Cortex of kidney (tissue), 1 donor: ENCODE measurements at places on chromosomes 4 and X.

DNA sequence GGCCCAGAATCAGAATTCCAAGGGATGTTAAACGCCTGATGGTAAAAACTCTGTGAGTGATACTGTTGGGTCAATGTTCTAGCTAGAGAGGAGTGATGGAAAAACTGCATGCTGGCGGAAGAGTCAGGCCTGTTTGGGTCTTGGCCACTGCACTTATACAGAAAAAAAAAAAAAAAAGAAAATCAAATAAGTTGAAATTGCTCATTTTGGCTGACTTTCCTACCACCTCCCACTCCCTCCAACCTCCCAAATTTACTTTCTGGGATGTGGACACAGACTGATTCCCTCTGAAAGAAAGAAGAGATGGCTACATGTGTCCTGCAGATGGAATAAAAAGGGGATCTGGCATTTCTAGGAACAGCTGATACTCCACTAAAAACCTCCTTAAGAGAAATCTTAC is 234.1 kb upstream of the GIMD1 start:
- DNase-seq: no peak

DNA sequence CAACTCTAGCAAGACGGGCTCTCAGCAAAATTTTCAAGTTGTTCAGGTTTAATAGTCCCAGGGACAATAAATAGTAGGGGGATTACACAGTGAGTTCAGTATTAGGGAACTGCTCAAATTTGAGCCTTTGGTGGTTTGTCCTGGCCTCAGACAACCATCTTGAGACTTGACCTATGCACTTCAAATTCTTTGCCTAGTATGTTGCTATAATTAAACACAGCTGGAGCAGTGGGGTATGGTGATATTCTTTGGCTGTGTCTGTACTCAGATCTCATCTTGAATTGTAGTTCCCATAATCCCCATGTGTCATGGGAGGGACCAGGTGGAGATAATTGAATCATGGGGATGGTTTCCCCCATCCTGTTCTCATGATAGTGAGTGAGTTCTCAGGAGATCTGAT is 43.3 kb upstream of the TEX13A start:
- DNase-seq: no peak

DNA sequence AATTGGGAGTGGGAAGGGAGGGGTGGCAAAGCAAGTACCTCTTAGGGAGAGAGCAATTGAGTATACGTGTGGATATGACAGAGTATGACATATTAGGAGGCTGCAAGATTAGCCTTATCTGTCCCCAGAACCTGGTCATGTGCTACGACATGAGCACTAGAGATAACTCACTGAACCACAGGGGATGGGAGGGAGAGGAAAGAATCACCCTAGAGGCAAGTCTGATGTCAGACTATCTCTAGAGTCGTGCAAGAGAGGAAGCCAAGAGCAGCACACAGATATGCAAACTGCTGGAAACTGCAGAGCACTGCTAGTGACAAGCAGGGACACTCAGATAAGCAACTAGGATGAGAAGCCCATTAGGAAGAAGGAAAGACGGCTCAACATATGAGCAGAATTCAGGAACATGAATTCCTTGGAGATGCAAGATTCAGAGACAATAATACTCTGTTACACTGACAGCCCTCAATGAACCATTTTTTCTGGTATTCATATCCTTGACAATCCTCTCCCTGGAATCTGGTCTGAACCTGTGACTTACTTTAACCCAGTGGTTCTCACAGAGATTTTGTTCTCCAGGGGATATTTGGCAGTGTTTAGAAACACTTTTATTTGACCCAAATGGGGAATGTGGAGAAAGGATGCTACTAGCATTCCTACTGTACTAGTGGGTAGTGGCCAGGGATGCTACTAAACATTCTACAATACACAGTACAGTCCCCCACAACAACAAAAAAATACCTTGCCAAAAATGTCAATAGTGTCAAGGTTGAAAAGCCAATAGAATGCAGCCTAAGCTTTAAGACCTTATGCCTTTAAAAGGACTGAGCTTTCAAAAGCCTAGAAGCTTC is 84.0 kb upstream of the BMP2K start:
- no peak for DNase-seq

GRCh38 chr4:168886351-168886750 is 123.7 kb downstream of the CBR4 start:
- DNase-seq: no peak
